ENCODE measurements at places on chromosomes 4 and X.

- no peak for DNase-seq
Observed at GRCh38 chr4:145847764-145848163, 90.9 kb downstream of the ZNF827 start.

DNA sequence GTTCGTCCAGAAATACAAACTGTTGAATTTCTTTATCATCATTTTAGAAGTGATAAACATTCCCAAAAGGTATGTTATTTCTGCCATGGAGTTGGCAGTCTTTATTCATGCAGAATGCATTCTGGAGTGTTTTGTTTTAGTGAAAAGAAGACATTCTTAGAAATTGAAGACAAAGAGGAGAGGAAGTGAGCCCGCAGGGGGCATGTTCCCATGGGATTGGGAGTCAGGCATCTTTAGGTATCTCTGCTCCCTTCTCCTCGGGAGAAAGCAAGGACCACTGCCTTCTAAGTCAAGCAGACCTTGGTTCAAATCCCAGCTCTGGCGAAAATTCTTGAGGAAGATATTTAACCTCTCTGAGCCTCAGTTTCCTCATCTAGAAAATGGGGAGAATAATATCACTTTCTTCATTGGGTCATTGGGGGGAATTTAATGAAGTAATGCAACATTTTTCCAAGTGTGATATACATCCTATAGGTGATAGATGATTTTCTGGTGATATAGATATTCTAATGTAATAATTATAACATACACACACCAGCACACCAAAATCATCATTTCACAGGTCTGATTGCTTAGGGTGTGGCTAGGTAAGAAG, 26.5 kb upstream of the CHRNA9 start:
- DNase-seq: no peak

DNA sequence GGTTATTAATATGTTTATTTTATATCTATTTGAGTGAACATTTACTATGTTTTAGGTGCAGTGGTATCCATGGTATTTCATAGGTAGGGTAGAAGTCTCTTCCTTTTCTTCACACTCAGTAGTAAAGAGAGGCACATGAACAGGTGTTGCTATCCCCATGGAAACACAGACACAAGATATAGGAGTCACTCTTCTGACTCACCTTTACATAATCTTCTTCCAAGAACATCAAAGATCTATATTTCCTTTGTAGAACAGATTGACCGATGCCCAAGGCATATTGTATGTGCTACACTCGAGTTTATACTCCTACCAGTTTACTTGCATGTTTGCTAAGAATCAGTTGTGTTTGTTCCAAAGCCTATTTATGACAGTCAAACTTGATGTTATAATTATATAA, 1997.4 kb downstream of the C4orf33 start:
- DNase-seq: no peak

DNA sequence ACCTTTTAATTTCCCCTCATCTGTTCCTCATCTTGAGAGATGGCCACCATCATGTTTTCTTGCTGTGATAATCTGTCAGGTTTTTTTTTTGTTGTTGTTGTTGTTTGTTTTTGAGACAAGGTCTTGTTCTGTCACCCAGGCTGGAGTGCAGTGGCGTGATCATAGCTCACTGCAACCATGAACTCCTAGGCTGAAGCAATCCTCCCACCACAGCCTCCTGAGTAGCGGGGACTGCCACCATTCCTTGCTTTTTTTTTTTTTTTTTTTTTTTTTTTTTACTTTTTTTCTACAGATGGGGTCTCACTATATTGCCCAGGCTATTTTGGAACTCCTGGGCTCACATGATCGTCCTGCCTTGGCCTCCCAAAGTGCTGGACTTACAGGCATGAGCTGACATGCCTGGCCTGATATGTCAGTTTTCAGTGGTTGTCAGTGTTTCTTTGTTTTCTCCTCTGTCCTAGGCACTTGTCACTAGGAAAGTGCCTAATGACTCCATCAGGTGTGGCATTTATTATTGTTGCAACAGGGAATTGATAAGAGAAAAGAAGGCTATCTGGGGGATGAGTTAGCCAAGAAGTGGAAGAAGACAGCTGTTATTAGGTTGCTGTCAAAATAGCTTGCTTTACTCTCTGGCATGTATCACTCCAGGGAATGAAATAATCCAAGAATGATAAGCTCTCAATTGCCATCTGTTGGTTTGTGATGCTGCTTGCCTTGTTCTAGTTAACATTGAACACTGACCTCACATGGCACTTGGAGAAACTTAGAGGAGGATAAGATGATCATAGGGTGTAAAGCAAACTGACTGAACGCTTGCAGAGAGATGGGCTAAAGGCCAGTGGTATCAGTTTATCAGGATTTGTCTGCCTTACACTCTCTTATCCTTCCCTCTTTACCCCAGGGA, 41.7 kb downstream of the TMEM164 start:
- no peak for DNase-seq

- DNase-seq: no peak
Observed at GRCh38 chrX:133590703-133591505, 175.6 kb upstream of the GPC4 start.

DNA sequence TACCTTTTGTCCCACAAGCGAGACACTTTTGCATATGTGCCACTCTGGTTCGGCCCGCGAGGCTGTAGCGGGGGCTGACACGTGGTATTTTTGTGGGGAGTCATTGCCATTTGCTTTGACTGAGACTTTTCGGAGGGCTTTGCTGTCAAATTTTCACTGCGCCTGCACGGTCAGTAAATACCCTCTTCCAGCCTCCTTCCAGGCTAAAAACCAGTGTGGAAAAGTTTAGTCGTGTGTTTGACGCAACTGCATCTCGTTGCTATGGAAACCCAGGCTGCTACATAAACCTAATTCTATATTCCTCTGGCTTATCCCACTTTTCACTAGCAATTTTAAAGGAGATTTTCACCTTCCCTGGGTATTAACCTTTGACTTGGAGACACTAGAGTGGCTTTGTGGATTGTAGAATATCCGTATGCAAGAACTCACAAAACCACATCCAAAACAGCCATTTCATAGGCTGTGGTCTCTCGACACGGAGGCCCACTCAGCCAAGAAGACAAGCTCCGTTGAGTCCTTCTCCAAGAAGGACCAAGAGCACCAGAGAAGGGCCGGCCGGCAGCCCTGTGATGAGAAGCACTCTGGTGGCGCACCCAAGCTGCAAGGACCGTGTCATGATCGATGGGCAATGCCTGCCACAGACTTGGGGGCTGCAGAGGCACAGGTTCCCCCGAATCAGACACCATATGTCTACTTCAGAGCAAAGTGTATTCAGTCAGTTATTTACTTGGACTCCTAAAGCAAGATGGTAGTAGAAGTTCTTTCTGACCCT, 38.4 kb upstream of the ENPP6 start:
- no peak for DNase-seq

DNA sequence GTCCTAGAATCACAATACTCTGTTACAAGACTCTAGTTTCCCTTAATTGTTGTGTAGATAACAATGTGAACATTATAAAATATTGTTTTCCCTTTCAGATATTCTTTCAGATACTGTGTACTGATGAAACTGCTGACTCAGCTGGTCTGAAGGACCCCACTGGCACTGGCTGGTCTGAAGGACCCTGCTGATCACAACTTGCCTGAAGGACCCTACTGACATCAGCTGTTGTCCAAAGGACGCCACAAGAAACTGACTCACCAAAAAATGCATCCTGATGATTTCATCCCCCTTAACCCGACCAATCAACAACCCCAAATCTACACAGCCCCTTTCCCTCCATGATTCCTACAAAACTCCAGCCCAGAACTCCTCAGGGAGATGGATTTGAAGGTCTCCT, 258.8 kb upstream of the GNPDA2 start:
- no peak for DNase-seq

- no peak for DNase-seq
Observed at GRCh38 chr4:25421816-25422525, 44.9 kb downstream of the ANAPC4 start.

- no peak for DNase-seq
Observed at GRCh38 chr4:17762726-17763125, 18.7 kb downstream of the FAM184B start.

DNA sequence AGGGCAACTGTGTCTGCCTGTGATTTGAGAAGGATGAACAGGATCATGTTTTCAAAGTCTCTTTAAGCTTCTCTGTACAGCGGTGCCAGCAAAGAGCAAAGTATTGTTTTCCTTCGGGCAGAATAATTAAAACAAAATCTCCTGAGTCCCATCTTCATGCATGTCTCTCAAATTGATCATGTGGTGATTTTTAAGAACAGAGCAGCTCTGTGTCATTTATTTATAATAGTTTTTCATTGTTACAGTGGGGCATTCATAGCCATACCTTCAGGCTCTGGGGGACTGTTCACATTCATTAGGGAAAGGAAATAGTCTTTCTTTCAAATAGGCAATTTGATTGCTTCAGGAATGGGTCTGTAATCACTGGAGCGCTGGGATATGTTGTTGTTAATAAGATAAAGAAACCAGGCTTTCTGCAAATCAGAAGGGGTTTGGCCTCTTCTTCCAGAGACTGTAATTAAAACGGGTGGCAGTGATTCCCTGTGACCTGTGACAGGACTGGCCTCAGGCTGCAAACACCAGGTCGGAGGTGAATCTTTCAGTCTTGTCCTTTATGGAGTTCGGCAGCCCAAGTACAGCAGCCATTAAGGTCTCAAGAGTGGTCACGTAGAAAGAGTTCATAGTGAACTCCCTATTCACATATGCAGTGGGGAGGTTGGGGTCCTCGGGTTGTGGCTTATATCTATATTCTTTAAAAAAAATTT, 29.3 kb upstream of the CBR4 start:
- DNase-seq: no peak

GRCh38 chrX:124098089-124098488, 136.6 kb downstream of the STAG2 start:
- DNase-seq: no peak

- DNase-seq: no peak
Observed at GRCh38 chrX:38887222-38887621, 86.0 kb downstream of the MID1IP1 start.

DNA sequence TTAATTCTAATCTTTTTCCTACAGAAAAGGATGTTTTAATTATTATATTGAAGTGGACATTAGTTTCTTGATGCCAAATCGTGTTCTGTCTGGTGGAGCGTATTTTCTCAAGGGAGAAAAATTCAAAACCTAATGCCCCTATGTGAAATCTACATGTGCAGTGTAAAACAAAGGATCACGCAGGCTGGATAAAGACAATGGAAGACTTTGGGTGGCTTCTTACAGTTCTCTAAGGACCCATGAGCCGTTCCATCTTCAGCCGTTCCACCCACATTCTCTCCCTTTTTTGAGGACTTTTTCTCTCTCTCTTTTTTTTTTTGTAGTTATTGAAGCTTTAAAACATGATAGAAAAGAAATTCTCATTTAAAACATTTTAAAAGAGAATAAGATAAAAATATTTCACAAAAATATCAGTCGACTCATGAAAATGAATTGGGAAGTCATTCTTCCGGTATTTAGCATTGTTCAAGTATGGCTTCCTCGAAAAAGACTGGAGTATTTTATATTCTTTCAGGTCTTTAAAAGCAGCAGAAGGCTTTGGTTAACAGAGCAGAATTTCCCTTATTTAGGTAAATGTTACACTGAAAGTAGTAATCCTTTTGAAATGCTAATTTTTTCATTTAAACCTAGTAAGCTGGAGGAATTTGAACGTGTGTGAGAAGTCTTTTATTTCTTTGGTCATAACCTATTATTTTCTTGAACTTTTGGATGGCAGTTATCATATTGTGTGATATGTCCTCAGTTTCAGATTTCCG, 11.0 kb downstream of the TENM3 start:
- no peak for DNase-seq

DNA sequence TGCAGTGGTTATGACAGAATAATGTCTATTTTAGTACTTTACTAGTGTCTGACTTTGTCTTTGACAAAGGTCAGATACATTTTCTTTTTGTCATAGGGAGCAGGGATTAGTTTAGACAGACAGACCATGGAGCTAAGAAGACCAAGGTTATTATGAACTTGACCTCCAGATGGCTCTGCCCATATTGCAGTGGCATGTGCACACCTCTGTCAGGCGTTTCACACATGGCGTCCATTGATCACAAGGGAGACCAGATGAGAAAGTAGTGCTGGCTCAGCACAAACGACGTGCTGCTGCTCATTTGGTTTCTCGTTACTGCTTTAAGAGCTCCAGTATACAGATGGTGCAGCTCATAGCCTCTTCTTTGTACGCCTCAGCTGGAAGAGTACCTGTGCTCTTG, 56.3 kb upstream of the HPSE start:
- no peak for DNase-seq

DNA sequence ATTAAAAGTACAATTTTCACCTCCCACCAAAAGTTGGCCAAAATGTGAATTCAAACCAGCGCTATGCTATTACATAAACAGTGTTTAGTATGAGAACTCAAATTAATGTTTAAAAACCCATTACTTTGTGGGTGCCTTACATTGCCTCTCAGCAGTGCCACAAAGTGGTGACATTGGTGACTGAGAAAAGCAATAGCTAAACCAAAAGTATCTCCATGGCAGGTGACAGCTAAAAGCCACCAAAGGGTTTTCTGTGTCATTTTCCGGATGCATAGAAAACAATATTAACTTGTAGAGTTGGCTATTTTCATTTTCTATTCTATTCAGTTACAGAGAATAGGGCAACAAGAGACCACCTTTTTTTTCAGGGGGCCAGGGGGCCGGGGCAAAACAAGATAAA, 261.2 kb downstream of the MAPK10 start:
- DNase-seq: no peak

DNA sequence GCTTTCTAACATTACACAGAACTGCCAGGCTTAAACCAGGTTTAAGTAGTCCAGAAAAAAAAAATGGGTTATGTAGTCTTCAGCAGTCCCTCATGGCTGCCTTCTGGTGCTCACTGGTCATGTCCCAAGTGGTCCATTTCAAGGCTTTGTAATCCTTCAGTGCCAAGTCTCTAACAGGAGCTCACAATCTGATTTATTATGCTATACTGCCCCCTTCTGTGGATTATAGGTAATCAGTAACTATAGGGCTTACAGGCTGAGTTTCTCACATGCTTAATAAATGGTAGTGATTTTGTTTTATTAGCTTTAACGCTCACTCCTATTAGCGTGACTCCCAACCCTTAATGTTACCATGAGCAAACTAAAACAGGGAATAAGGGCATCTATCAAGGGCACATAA, 92.5 kb upstream of the EDA2R start:
- DNase-seq: no peak

- DNase-seq: no peak
Observed at GRCh38 chr4:176380352-176381157, 60.8 kb downstream of the SPCS3 start.

DNA sequence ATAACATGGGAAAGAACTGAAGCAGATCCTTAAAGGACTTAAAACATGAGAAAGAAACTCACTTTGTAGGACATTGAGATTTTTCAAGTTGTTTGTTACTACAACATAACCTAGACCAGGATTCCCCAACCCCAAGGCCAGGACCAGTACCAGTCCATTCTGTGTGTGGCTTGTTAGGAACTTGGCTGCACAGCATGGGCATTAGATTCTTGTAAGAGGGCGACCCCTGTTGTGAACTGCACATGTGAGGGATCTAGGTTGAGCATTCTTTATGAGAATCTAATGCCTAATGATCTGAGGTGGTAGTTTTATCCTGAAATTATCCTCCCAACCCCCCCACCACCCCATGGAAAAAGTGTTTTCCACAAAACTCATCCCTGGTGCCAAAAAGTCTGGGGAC, 566.1 kb downstream of the KCTD8 start:
- no peak for DNase-seq

All from mesothelial cell of epicardium (in vitro differentiated cells).